ENCODE measurements at places on chromosomes 6 and 20.
A peak's percentile ranks its signal among the peaks of the same experiment; 100 is the strongest.

GRCh38 chr20:25376886-25377285, 13.7 kb downstream of the ABHD12 start:
- no peak for DNase-seq

GRCh38 chr6:736657-737446, 43.9 kb upstream of the EXOC2 start:
- DNase-seq, result no peak

GRCh38 chr6:14142063-14142450, 24.5 kb downstream of the CD83 start:
- no peak for DNase-seq

DNA sequence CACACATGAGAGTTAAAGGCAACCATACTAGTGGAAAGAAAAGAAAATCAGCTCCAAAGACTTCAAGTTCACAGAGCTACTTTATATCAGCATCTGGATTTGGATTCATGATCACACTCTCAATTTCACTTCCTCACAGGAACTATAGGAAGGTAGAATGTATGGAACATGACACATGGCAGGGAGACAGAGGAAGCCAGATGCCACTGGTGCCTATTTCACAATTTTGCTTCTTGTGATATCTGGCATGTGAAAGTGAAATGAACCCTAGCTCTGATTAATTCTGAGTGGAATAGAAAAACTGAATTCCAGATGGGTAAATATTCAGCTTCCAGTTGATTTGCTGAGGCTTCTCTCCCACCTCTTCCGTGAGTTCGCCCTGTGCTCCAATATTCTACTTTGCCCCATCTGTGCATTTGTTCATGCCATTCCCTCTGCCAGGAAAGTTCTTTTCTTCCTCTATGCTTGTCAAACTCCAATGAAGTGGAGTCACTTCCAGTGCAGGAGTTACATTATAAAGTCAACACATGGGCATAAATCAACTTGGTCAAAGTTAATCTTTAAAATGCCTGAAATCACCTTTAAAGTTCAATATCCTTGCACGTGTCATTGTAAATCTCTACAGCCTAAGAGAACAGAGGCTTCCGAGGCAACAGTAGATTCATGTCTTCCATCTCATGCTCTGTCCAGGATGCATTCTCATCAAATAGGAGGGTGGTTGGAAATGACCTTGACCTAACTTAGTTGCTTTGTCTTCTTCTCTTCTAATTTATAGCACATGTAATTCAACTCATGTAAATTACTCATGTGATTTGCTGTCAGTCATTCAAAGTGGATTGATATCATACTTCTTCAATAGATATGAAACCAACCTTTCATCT, 275.3 kb downstream of the HIVEP2 start:
- no peak for DNase-seq

DNA sequence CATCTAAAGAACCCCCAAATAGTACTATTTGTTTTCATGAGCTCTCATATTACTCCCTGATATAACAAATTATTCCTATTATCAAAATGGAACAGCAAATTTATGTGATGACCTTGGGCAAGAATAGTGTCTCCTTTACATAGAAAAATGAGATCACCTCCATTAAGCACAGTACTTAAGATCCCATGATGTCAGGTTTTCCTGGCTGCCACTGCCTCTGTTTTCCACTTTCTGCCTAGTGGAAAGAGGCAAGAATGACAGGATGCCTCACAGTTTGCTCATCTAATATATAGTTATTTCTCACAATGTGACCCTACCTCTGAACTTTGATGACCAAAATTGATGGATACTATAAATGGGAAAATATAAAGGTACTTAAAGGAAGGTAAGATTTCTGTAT, 260.1 kb upstream of the SGK1 start:
- DNase-seq, result peak; percentile 52
